ENCODE measurements at places on chromosomes 2 and 18. TPM values are rescaled to one million over a fixed set of nuclear protein-coding genes. Genes with fewer than 3 reads are reported as not detected.

Gene PSMA8
- total RNA-seq, result not detected

Gene VWC2L
- total RNA-seq, result not detected

Gene GRB14
- total RNA-seq, result 3.1 TPM

Gene DPP10
- total RNA-seq, result not detected

Gene FIGN
- 3.3 TPM for total RNA-seq

Gene MRPL33
- 459 TPM for total RNA-seq

Gene CPSF3
- 57.8 TPM for total RNA-seq

Gene LYPD6B
- total RNA-seq, result not detected

Gene E2F6
- 30.5 TPM for total RNA-seq

Gene ARL5A
- total RNA-seq, result 29.7 TPM

Gene GNLY
- total RNA-seq, result not detected

Gene LINC00305
- total RNA-seq, result not detected

Gene PPM1G
- total RNA-seq, result 171 TPM

Gene HOXD13
- total RNA-seq, result 0.24 TPM

Gene CAPN14
- total RNA-seq, result 0.05 TPM

Gene HTR2B
- 0.07 TPM for total RNA-seq

Gene SP100
- total RNA-seq, result 28.5 TPM

Gene CXCR1
- total RNA-seq, result not detected

Gene ITGB1BP1
- 165 TPM for total RNA-seq

Gene RUFY4
- not detected for total RNA-seq

Measured in A549 treated with DMSO at 1 μM for 4 hours (cell line).